ENCODE measurements at places on chromosomes 1 and 21.

DNA sequence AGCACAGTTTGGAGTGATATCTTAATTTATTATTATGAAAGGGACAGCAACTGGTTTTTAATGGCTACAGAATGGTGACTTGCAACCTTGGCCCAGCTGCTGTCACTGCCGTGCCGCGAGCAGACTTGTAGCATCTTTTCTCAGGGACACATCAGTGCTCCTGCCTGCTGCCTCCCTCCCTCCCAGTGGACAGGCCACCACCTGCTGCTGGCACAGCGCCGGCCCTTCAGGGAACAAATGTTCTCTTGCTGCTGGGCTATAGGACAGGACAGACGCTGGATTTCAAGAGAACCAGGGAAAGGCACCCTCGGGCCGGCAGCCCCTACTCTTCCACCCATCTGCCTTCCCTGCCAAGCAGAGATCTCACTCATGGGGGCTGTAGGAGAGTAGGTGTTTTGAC is 413.8 kb upstream of the NFIA start:
- H3K4me3 ChIP-seq, result no peak overlapping the region
- no peak for DNase-seq
- no peaks in the 10 kb centered on the region for H3K36me3 ChIP-seq
- no peaks in the 10 kb centered on the region for H3K4me1 ChIP-seq
- no peak overlapping the region for H3K27ac ChIP-seq

DNA sequence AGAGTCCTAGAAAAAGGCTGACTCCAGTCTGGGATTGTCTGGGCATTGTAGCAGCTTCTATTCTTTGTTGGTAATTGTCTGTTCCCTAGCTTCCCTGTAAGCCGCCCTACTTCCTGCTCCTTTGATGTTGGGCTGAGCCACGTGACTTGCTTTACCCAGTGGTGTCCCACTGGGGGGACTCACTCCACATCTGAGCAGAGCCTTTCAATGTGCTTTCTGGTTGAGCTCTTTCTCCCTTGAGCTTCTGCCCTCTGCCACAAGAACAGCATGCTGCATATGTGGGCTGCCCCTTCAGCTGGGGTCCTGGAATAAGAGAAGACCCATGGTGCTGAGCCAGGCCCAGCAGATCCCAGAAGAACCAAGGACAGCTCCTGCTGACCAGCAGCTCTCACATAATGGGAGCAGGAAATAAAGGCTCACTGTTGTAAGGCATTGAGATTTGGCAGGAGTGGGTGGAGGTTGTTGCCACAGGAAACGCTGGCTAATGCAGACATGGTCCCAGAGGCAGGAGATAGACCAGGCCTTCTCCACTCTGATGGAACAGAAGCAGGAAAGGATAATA is 276.3 kb upstream of the GJB5 start:
- no peak overlapping the region for H3K4me3 ChIP-seq
- H3K27ac ChIP-seq, result no peak overlapping the region
- no peaks in the 10 kb centered on the region for H3K36me3 ChIP-seq
- DNase-seq, result no peak
- no peaks in the 10 kb centered on the region for H3K4me1 ChIP-seq
- H3K27me3 ChIP-seq, result no peaks in the 10 kb centered on the region

DNA sequence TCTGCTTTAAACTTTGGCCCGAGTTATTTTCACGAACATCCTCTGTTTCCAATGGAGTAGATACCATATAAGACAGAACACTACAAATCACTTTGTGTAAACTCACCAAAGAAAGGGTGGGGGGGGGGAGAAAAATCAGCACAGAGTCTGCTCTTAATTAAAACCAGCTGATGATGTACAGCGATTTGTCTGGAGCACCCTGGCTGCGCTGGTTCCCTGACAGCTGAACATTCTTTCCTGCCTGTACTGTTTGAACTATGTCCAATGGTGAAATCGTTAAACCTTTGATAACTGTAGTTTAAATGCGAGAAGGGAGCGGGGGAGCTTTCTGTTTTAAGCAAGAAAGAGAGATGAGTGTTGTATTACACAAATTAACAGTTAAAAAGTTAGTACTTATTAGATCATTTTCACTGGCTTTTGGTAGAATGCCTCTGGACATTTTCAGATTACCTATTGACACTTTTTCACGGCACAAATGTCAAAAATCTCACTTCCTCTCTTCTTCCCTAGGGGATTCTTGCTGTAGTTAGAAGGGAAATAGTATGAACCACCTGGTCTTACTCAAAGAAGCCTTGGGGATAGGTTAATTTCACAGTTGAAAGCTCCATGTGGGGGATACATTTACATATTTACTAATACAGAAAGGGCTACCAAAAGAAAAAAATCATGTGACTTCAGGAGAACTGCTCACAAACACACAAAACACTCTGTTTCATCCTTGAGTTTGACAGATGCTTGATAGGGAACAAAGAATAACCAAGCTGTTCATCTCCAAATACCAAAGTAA is 140.2 kb upstream of the RUNX1 start:
- peak overlapping the region; percentile 17 for H3K27ac ChIP-seq
- peaks cover 3% of the 10 kb centered on the region for H3K36me3 ChIP-seq
- DNase-seq, result no peak
- H3K4me3 ChIP-seq, result no peak overlapping the region
- peaks cover 3% of the 10 kb centered on the region for H3K27me3 ChIP-seq
- peaks cover 6% of the 10 kb centered on the region for H3K4me1 ChIP-seq

DNA sequence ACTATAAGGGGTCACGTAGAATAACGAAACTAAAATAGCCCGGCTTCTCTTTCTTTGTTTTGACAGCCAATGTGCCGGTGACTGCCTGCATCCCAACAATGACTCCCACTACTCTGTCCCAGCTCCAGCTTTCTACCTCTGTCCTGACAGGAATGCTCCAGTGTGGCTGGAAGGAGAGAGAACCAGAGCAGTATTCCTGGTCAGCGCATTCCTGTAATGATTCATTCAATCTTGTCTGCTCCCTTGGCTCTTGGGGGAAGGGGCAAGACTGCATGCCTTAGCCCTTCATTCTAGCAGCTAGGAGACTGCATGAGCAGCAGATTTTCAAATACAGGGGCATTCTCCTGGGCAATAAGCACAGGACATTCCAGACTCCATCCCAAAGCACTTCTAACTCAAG is 132.1 kb upstream of the PRMT6 start:
- no peaks in the 10 kb centered on the region for H3K4me1 ChIP-seq
- H3K27ac ChIP-seq, result no peak overlapping the region
- no peaks in the 10 kb centered on the region for H3K27me3 ChIP-seq
- no peak for DNase-seq
- H3K36me3 ChIP-seq, result no peaks in the 10 kb centered on the region
- no peak overlapping the region for H3K4me3 ChIP-seq

DNA sequence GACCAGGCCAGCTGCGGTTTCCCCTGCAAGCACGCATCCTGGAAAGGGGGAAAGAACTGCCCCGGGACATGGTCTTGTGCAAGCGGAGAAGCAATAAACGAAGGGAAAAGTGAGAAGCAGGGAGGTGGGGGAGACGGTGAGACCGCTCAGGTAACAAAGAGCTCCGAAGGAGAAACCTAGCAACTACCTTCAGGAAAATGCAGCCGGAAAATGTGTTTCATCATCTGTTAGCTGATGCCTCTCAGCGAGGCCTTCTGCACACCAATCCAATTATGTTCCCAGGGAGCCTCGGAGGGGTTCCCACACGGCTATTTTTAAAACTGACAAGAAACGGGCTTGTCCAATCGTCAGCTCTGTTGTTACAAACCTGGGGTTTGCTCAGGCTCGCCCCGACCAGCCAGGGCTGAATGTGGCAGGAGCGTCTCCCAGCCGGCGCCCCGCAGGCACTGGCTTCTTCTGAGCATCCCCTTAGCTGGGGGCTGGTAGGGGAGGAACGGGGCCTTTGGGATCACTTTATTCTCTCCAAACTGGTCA is 3.4 kb downstream of the RIPK4 start:
- H3K27me3 ChIP-seq, result peaks cover 72% of the 10 kb centered on the region
- peaks cover 6% of the 10 kb centered on the region for H3K36me3 ChIP-seq
- H3K4me1 ChIP-seq, result peaks cover 15% of the 10 kb centered on the region
- no peak overlapping the region for H3K4me3 ChIP-seq
- no peak overlapping the region for H3K27ac ChIP-seq

GRCh38 chr1:2272686-2273400 is 44.7 kb downstream of the SKI start:
- no peak overlapping the region for H3K27ac ChIP-seq
- H3K4me1 ChIP-seq, result peaks cover 13% of the 10 kb centered on the region
- no peaks in the 10 kb centered on the region for H3K27me3 ChIP-seq
- peaks cover 13% of the 10 kb centered on the region for H3K36me3 ChIP-seq
- no peak overlapping the region for H3K4me3 ChIP-seq

DNA sequence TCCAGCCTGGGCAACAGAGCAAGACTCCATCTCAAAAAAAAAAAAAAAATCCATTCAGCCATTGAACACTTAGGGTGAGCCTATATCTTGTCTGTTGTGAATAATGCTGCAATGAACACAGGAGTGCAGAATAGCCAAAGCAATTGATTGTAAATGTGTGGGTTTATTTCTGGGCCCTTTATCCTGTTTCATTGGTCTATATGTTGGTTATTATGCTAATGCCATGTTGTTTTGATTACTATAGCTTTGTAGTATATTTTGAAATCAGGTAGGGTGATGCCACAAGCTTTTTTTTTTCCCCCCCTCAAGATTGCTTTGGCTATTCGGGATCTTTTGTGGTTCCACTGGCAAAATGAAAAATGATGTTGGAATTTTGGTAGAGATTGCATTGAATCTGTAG is 167.5 kb downstream of the LBR start:
- H3K4me3 ChIP-seq, result no peak overlapping the region
- no peaks in the 10 kb centered on the region for H3K36me3 ChIP-seq
- H3K27me3 ChIP-seq, result peaks cover 2% of the 10 kb centered on the region
- no peaks in the 10 kb centered on the region for H3K4me1 ChIP-seq
- DNase-seq, result no peak

DNA sequence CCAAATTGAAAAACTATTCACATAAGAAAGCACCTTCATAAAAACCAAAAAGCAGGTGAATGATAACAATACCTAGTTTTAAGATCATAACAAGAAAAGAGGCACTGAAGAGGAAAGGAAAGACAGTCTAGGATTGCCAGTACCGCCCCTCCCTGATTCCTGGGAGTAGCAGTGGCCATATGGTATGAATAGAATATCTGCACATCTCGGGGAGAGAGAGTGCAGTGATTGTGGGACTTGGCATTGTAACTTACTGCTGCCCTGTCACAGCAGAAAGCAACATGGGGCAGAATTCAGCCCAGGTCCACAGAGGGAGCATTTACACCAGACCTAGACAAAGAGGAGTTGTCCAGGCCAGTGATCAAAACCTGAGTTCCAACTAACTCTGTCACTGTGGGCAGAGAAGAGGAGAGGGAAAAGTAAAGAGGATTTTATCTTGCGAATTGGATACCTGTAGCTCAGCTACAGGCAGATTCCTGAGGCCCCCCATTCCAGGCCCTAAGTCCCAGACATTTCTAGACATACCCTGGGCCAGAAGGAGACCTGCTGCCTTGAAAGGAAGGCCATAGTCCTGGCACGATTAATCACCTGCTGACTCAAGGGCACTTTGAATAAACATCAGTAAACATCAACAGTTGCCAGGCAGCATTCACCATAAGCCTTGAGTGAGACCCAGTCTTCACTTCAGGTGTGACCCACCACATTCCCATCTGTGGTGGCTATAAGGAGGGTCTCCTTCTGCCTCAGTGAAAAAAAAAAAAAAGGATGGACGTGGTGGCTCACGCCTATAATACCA is 397.5 kb downstream of the TGFB2 start:
- DNase-seq, result no peak
- no peak overlapping the region for H3K27ac ChIP-seq
- H3K36me3 ChIP-seq, result no peaks in the 10 kb centered on the region
- no peak overlapping the region for H3K4me3 ChIP-seq
- H3K27me3 ChIP-seq, result no peaks in the 10 kb centered on the region

DNA sequence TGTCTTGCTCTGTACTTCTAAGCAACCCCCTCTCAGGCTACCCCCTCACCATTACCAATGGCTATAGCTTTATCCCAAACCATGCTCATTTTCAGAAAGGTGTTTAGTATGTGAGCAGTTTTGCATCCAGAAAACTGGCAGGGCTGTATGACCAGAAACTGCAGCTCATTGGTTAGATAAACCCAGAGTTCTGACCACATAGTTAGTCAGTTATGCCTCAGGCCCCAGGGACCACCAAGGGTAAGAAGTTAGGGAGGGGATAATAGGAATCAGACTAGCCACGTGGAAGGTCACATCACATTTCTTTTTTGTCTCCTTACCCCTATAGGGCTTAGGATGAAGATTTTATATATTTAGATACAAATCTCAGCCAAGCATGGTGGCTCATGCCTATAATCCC is 1.2 kb downstream of the ITGA10 start:
- H3K36me3 ChIP-seq, result peaks cover 22% of the 10 kb centered on the region
- H3K4me3 ChIP-seq, result no peak overlapping the region
- H3K27ac ChIP-seq, result no peak overlapping the region
- no peaks in the 10 kb centered on the region for H3K27me3 ChIP-seq

- no peak overlapping the region for H3K4me3 ChIP-seq
- H3K27me3 ChIP-seq, result peaks cover 45% of the 10 kb centered on the region
- no peak for DNase-seq
Measured at GRCh38 chr1:165409657-165410358, 35.1 kb downstream of the RXRG start.

- H3K4me3 ChIP-seq, result no peak overlapping the region
- H3K27ac ChIP-seq, result no peak overlapping the region
- H3K4me1 ChIP-seq, result no peaks in the 10 kb centered on the region
- H3K36me3 ChIP-seq, result no peaks in the 10 kb centered on the region
- no peak for DNase-seq
- H3K27me3 ChIP-seq, result peaks cover 2% of the 10 kb centered on the region
Measured at GRCh38 chr1:59229138-59229537, 67.8 kb upstream of the FGGY start.

- no peaks in the 10 kb centered on the region for H3K27me3 ChIP-seq
- peaks cover 41% of the 10 kb centered on the region for H3K4me1 ChIP-seq
- no peak for DNase-seq
- H3K4me3 ChIP-seq, result no peak overlapping the region
- peaks cover 10% of the 10 kb centered on the region for H3K36me3 ChIP-seq
Measured at GRCh38 chr1:23101101-23101827, 67.4 kb downstream of the LUZP1 start.

DNA sequence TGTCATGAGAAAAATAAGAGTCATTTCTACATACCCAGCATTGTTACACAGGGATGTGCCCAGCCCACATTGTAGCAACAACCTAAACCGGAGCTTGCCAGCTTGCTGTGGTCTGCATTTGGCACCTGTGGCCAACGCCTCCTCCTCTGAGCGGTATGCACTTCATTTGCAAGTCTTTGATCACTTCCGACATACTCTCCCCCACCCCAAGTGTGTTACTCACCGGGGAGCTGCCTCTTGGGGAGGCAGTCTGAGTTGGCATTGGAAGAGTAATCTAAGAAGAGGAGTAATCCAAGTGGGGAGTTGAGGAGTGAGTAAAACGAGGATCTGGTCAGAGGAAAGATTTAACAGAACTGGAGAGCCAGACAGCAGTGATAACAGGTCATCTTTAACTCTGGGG is 3.8 kb downstream of the BCL9 start:
- H3K27me3 ChIP-seq, result no peaks in the 10 kb centered on the region
- H3K4me1 ChIP-seq, result peaks cover 51% of the 10 kb centered on the region
- peak overlapping the region; percentile 77 for H3K4me3 ChIP-seq
- peak overlapping the region; percentile 84 for H3K27ac ChIP-seq
- DNase-seq, result peak; percentile 90

Measured in activated CD4-positive, alpha-beta T cell treated with anti-CD3 and anti-CD28 coated beads, Interleukin-2, amount 10 ng/mL, durations not matched to agents 24 days and 14 days (primary cell).